ENCODE measurements at places on chromosomes 2 and 18. TPM values are rescaled to one million over a fixed set of nuclear protein-coding genes. Genes with fewer than 3 reads are reported as not detected.

- H3K4me3 ChIP-seq = no peak overlapping the region
- DNase-seq = no peak
These were observed 270.4 kb downstream of the TWIST2 start for GRCh38 chr2:239118264-239118663.

GRCh38 chr2:64989982-64990614 is 899 bp downstream of the SLC1A4 start:
- peak overlapping the region; percentile 82 for H3K4me3 ChIP-seq
- peaks cover 67% of the 10 kb centered on the region for H3K4me1 ChIP-seq
- H3K27me3 ChIP-seq = no peaks in the 10 kb centered on the region
- no peak for DNase-seq
- no peaks in the 10 kb centered on the region for H3K36me3 ChIP-seq

GRCh38 chr2:24382363-24383073 is 22.2 kb upstream of the ITSN2 start:
- H3K4me1 ChIP-seq = no peaks in the 10 kb centered on the region
- H3K27ac ChIP-seq = no peak overlapping the region
- no peaks in the 10 kb centered on the region for H3K36me3 ChIP-seq
- peak; percentile 57 for DNase-seq
- no peaks in the 10 kb centered on the region for H3K27me3 ChIP-seq
- no peak overlapping the region for H3K4me3 ChIP-seq

- H3K4me1 ChIP-seq = peaks cover 2% of the 10 kb centered on the region
- H3K4me3 ChIP-seq = no peak overlapping the region
- no peak overlapping the region for H3K27ac ChIP-seq
- no peaks in the 10 kb centered on the region for H3K27me3 ChIP-seq
- no peaks in the 10 kb centered on the region for H3K36me3 ChIP-seq
These were observed 168.6 kb downstream of the PRKCE start for GRCh38 chr2:45820048-45820447.

GRCh38 chr2:99159594-99159993 is 4.8 kb downstream of the LIPT1 start:
- no peaks in the 10 kb centered on the region for H3K27me3 ChIP-seq
- DNase-seq = no peak
- peaks cover 3% of the 10 kb centered on the region for H3K36me3 ChIP-seq
- no peak overlapping the region for H3K4me3 ChIP-seq
- no peak overlapping the region for H3K27ac ChIP-seq
- peaks cover 3% of the 10 kb centered on the region for H3K4me1 ChIP-seq

Gene MTX2
- total RNA-seq = 32.2 TPM

Gene FNDC4
- total RNA-seq = 0.85 TPM

Gene BMP10
- 0.14 TPM for total RNA-seq
